ENCODE measurements at places on chromosomes 2 and 18. TPM values are rescaled to one million over a fixed set of nuclear protein-coding genes. Genes with fewer than 3 reads are reported as not detected.

The NEB gene
- total RNA-seq: 0.05 TPM

DNA sequence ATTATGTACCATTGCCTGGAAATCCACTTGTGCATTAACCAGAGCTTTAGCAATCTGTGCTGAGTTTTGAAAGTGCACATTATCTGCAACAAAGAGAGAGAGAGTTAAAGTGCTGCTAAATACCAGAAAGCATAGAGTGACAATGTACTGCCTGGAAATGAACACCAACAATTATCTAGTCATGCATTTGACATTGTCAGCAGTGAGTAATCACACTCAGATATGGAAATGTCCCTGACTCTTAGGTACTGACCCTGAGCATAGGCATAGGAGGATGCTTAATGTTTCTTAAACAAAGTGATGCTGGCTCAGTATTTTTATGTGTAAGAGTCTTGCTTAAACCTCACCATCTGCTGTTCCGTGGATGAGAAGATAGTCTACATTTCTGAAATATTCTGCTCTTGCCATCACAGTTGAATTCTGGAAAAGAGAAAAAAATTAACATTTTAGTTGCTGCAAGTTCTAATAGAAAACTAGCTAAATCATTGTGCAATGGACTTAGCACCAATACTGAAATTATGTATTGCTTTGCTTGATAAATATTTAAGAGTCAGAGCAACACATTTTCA is 20.8 kb upstream of the GCG start:
- no peak for DNase-seq
- no peak overlapping the region for H3K4me3 ChIP-seq
- H3K4me1 ChIP-seq: no peaks in the 10 kb centered on the region

The SKA1 gene
- 38.6 TPM for total RNA-seq

DNA sequence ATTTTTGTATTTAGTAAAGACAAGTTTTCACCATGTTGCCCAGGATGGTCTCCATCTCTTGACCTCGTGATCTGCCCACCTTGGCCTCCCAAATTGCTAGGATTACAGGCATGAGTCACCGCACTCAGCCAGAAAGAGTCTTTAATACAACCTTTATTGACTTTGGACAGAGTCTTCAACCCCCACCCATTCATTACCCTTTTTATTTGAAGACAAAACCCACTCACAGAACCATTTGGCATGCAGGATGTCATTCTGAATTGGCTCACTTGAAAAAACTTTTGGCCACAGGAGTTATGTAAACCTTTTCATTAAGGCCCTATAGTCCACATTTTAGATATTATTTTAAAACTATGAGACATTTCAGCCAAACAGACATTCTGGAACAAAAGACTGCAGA is 217.9 kb upstream of the RND3 start:
- H3K36me3 ChIP-seq: no peaks in the 10 kb centered on the region
- H3K27ac ChIP-seq: no peak overlapping the region
- H3K4me1 ChIP-seq: no peaks in the 10 kb centered on the region
- H3K4me3 ChIP-seq: no peak overlapping the region

GRCh38 chr2:19099181-19099580 is 259.2 kb downstream of the OSR1 start:
- no peak for DNase-seq
- no peaks in the 10 kb centered on the region for H3K4me1 ChIP-seq
- no peaks in the 10 kb centered on the region for H3K36me3 ChIP-seq
- no peaks in the 10 kb centered on the region for H3K27me3 ChIP-seq
- H3K4me3 ChIP-seq: no peak overlapping the region

GRCh38 chr2:118678985-118679384 is 168.5 kb downstream of the EN1 start:
- no peak overlapping the region for H3K27ac ChIP-seq
- no peaks in the 10 kb centered on the region for H3K36me3 ChIP-seq
- peaks cover 12% of the 10 kb centered on the region for H3K27me3 ChIP-seq
- DNase-seq: no peak

The CPLX4 gene
- total RNA-seq: not detected

Data from activated CD4-positive, alpha-beta T cell treated with anti-CD3 and anti-CD28 coated beads for 36 hours (primary cell).